Stimulated activated naive B cell treated with anti-CD40 and anti-IgM and Interleukin-4, amounts not matched to agents 10 μg/mL and 1 μg/mL and 100 μg/mL, for 72 hours (primary cell): ENCODE measurements at places on chromosomes 2 and 18.

DNA sequence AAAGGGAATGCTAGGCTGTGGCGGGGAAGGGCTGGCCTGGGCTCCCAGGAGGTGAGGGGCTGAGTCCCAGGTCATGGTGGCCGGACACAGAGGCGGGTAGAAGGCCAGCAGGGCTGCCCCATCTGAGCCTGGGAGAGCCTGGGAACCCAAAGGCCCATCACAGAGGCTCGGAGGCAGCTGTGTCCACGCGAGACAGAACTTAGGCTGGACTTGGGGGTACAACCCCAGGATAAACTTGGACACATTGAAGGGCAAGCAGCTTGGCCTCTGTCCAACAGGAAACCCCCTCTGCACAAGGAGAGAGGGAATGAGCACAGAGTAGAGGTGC lies 95.9 kb downstream of the ZFP36L2 start:
- H3K27ac ChIP-seq: peak overlapping the region; percentile 91
- peak overlapping the region; percentile 59 for H3K4me3 ChIP-seq
- H3K36me3 ChIP-seq: no peaks in the 10 kb centered on the region
- DNase-seq: no peak

GRCh38 chr2:156864325-156864724 lies 393.2 kb upstream of the GALNT5 start:
- H3K4me3 ChIP-seq: no peak overlapping the region
- H3K27me3 ChIP-seq: no peaks in the 10 kb centered on the region
- DNase-seq: no peak

- H3K4me1 ChIP-seq: no peaks in the 10 kb centered on the region
- H3K27me3 ChIP-seq: no peaks in the 10 kb centered on the region
- no peak overlapping the region for H3K27ac ChIP-seq
- no peak overlapping the region for H3K4me3 ChIP-seq
- DNase-seq: no peak
Measured at GRCh38 chr2:186017278-186017677, 278.7 kb downstream of the FSIP2 start.

DNA sequence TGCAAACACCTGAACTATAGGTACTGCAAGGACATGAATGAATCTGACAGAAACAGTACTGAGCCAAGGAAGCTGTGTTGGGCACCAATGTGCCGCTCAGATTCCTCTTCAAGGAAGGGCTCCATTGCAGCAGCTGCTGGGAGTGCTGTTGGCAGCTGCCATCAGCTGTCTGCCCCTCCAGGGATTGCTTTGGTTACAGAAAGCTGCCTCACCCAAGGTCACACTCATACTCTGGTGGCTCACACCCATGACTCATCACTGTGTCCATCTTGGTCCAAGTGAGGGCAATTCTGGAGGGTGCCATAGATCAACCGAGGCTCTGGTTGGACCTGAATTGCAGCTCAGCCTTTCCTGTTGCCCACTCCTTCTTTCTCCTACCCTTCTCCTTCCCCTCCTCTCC lies 24.4 kb upstream of the TRPM8 start:
- no peak overlapping the region for H3K27ac ChIP-seq
- no peaks in the 10 kb centered on the region for H3K4me1 ChIP-seq
- H3K4me3 ChIP-seq: no peak overlapping the region
- DNase-seq: no peak
- peaks cover 35% of the 10 kb centered on the region for H3K27me3 ChIP-seq
- no peaks in the 10 kb centered on the region for H3K36me3 ChIP-seq

DNA sequence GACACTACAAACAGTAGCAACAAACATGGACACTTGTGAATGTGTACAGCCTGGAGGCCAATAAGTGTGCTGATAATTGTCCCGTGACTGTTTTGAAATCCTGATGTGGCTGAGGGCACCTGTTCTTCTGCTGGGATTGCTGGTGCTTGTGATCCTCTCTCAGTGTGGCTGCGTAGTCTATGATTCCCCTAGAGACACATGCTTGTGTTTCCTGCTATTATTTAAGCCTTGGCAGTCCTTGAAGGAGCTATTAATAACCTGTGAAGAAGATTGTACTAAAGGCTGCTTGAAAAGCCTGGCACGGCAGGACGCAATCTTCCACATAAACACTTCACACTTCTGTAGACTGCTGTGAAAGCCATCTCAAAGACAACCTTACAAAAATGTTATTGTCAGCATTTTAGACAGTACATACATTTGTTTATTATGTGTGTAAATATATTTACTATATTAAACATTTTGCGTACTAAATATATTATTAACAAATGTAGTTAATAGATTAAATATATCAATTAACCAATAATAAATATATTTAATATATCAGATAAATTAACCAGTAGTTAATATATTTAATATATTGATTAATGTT lies 71.4 kb downstream of the GALR1 start:
- no peaks in the 10 kb centered on the region for H3K36me3 ChIP-seq
- peaks cover 18% of the 10 kb centered on the region for H3K27me3 ChIP-seq
- H3K4me1 ChIP-seq: no peaks in the 10 kb centered on the region
- no peak overlapping the region for H3K4me3 ChIP-seq

GRCh38 chr2:100730290-100730868 lies 89.6 kb upstream of the NPAS2 start:
- no peaks in the 10 kb centered on the region for H3K36me3 ChIP-seq
- DNase-seq: peak; percentile 9
- no peaks in the 10 kb centered on the region for H3K4me1 ChIP-seq
- H3K27ac ChIP-seq: no peak overlapping the region
- H3K27me3 ChIP-seq: peaks cover 49% of the 10 kb centered on the region

DNA sequence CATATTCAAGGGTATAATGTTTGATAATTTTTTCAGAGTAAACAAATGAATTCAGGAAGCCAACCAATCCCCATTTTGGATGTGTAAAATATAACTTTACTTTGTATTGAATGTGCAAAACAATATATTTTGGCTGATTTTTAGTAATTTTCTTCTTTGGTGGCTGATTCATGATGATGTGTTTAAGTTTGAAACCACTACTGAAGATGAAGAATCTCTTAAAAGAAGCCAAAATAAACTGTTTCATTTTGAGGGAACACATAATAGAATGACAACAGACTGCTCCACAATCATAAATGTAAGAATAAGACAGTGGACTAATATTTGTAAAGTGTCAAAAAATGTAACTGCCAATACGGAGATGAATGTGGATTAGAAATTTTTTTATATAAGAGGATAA lies 52.5 kb upstream of the TRIM43 start:
- H3K4me1 ChIP-seq: peaks cover 24% of the 10 kb centered on the region
- no peak for DNase-seq
- no peaks in the 10 kb centered on the region for H3K36me3 ChIP-seq
- H3K27ac ChIP-seq: no peak overlapping the region
- H3K4me3 ChIP-seq: peak overlapping the region; percentile 4

DNA sequence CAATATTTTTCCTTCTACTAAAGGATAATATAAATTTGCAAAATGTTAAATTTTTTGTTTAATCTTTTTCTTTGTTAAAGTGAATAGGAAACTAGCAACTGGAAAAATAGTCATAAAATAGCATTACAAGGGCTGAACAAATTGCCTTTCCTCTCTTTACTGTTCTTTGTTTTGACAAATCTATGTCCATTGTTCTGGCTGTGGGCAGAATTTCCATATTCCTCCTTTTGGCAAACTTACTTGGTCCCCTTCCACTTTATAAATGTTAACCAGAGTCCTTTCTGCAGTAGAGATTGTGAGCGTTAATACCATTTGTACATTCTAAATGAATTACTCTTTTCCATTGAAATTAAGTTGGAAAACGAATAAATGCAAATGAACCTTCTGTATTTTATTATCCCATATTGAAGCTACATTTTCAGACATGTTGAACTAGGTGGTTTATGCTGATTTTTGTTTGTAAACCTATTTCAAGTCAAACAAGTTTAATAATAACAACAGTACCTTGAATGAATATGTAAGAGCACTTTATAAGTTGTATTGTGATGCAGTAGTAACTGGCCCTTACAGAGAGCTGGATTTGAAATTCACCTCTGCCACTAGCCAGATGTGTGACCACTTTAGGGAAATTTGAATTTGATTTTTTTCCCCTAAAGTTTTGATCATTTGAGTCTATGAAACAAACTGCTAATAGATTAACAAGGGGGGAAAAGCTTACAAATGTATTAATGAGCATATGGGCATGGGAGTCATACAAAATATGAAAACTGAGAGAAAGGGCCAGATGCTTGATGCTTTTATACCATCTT lies 3.3 kb downstream of the RNF125 start:
- H3K27me3 ChIP-seq: no peaks in the 10 kb centered on the region
- DNase-seq: no peak
- H3K4me3 ChIP-seq: peak overlapping the region; percentile 37
- peaks cover 33% of the 10 kb centered on the region for H3K36me3 ChIP-seq
- no peak overlapping the region for H3K27ac ChIP-seq
- peaks cover 30% of the 10 kb centered on the region for H3K4me1 ChIP-seq

DNA sequence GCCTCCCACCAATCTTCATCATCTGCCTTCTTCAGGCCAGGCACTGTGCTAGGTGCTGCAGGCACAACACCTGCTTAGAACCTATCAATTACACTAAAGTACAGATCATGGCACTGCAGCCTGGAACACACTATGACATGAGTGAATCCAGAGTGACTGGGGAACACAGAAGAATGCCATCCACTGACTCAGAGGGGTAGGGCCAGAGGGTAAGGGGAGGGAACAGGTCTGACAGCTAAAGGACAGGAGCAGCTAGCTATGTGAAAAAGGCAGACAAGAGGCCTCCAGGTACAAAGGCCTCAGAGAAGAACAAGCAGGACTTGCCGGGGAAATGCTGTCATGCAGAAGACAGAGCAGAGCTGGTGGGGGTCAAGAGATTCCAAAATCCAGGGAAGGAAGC lies 53.3 kb upstream of the ACAA2 start:
- peaks cover 31% of the 10 kb centered on the region for H3K27me3 ChIP-seq
- DNase-seq: no peak
- no peak overlapping the region for H3K27ac ChIP-seq
- H3K36me3 ChIP-seq: no peaks in the 10 kb centered on the region
- H3K4me1 ChIP-seq: no peaks in the 10 kb centered on the region

DNA sequence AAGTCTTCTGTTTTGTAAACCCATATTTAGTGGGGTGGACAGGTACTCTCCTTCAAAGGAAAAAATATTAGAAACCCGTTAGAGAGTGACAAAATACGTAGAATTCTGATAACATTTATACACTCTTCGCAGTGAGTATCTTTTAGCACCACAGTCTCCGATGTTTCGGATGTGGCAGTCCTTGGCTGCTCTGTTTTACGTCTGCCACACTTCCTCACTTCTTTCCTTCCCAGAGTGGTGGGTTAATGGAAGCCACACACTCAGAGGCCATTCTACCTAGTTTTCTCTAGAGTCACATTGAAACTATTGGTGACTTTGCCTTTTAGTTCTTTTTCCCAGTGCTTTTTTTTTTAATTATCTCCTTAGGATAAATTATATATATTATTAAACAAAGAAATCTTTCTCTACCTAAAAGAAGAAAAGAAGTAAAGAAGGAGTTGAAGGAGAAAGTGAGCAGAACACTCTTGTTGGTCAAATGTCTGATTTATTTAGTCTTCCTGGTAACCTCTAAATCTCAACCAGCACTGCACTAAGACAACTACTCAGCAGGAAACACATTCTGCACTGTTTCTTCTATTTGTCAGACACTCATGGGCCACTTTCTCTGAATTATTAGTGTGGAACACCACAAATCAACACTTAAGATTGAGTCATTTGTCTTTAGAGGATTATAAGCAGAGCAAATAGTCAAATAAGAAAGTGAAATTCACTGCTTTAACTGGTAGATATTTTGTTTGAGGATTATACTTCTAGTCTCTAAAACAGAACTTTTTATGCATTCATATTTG lies 451.3 kb upstream of the TMEFF2 start:
- H3K36me3 ChIP-seq: no peaks in the 10 kb centered on the region
- no peak for DNase-seq
- no peak overlapping the region for H3K4me3 ChIP-seq
- H3K27ac ChIP-seq: no peak overlapping the region

DNA sequence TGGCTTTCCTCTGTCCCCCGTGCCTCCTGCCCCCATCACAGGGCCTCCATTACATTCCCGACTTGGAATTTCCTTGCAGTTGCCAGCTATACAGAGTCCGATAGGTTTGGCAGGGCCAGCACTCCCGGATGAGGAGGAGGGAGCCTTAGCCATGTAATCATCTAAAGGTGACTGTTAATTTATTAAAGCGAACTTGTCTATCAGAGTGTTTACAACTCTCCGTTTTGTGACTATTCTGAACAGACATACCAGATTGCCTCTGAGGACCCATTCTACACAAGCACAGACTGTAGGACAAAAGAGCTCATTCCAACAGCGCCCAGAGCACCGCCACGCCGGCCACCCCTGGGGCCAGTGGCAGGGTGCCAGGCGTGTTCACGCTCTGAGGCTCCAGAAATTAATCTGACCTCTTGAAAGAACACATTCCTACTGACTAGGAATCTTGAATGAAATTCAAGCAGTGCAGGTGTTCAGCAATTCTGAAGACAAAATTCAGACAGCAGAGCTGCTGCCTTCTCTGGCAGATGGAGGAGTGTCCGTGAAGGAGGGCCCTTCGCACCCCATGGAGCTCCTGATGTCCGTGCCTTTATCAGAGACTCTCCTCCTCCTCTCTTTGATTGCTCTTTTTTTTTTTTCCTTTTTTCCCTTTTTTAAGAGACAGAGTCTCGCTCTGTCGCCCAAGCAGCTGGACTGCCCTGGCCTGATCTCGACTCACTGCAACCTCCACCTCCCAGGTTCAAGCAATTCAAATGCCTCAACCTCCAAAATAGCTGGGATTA lies 58.1 kb upstream of the RALBP1 start:
- no peak overlapping the region for H3K4me3 ChIP-seq
- no peaks in the 10 kb centered on the region for H3K4me1 ChIP-seq
- H3K27ac ChIP-seq: no peak overlapping the region
- DNase-seq: no peak
- no peaks in the 10 kb centered on the region for H3K36me3 ChIP-seq
